ENCODE measurements at places on chromosomes 3 and 15.

DNA sequence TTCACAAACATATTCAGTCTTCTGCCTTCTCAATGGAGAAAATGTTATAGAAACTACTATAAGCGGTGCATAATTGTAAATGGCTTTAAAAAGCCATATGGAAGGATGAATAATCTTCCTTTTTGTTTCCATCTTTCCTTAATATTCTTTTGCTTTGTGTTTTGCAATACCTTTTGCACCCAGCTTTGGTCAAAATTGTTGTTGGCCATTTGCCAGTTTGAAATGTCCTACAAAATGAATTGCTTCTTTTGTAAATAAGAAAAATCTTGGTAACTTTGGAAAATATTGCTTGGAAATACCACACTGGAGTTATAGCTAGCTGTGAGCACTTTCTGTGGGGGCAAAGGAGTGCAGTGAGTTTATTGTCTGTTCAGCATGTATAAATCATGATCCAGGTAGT is 93.5 kb upstream of the NR2F2 start:
- no peak for DNase-seq

DNA sequence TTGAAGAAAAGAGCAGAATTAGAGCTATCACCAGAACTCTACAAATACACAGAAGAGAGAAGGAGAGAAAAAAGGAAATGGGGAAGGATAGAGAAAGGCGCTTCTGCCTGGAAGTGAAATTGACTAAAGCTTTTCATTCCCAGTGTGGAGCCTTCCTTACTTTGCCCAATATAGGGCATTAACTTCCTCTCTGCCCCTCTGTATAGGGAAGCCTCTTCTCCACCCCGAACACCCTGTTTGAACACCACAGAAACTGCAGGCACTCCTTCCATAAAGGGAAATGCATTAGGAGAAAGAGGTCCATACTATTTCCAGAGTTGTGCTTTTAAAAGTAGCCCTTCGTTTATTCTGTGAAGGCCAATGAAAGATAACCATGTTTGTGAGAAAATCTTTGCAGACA is 248.5 kb downstream of the RAP2B start:
- DNase-seq: no peak

DNA sequence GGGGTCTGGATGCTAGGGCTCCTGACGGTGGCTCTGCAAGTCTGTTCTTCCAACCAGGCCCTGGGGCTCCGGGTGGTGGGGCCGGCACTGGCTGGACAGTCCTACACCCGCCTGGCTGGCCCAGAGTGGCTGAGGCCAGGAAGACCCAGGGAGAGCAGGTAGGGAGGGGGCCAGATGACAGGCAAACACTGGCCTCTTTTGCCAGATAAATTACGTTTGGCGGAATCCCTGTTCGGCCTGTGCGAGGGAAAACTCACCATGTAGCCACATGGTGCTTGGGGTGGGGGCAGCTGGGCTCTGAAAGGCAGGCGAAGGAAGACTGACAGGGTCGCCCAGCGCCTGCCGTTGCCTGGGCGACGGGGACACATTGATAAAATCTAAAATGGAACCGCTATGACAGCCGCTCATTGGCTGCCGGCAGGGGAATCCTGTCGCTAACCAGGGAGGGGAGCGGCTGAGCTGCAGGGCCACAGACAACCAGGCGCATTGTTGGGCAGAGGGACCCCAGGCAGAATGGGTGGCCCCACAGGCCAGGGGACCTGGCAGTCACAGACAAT is 30.4 kb downstream of the IQSEC1 start:
- DNase-seq: no peak

- DNase-seq: no peak
Observed at GRCh38 chr15:29689287-29689986, 132.8 kb downstream of the TJP1 start.

GRCh38 chr3:10205451-10206165 is 40.9 kb downstream of the IRAK2 start:
- no peak for DNase-seq

GRCh38 chr3:126110431-126111125 is 26.7 kb upstream of the SLC41A3 start:
- DNase-seq: no peak

DNA sequence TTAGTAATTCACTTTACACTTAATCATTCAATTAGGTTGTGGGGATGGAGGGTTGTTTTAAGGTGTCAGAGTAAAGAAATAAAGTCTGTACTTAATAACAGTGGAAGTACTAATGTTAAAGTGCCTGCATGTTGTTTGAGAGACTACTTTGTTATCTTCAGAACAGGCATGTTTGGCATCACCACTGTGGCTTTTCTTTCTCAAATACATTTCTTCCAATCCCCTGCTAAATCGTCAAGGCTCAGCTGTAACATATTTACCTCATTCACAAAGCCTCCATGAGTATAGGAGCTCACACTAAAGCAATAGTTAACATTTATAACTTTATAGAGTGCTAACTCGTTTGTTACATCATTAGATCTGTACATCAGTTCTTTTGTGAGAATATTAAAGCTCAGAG is 2.6 kb downstream of the TIMMDC1 start:
- DNase-seq: no peak

DNA sequence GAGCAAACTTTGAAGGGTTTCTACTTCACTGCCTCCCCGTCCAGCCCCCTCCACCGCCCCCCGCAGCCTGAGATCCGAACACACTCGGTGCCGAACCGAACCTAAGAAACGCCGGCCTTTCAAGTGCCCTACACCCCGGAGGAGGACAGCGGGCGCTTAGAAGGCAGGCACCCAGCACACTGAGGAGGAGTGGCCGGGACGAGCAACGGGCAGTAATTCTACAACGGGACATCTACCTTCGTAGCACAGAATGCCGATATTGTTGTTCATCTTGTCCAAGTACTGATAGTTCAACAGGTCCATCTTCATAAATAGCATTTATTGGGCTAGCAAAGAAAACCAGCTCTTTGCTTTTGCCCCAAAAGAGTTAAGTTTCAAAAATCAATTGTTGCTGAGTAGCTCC is 513 bp downstream of the VGLL4 start:
- DNase-seq: no peak

DNA sequence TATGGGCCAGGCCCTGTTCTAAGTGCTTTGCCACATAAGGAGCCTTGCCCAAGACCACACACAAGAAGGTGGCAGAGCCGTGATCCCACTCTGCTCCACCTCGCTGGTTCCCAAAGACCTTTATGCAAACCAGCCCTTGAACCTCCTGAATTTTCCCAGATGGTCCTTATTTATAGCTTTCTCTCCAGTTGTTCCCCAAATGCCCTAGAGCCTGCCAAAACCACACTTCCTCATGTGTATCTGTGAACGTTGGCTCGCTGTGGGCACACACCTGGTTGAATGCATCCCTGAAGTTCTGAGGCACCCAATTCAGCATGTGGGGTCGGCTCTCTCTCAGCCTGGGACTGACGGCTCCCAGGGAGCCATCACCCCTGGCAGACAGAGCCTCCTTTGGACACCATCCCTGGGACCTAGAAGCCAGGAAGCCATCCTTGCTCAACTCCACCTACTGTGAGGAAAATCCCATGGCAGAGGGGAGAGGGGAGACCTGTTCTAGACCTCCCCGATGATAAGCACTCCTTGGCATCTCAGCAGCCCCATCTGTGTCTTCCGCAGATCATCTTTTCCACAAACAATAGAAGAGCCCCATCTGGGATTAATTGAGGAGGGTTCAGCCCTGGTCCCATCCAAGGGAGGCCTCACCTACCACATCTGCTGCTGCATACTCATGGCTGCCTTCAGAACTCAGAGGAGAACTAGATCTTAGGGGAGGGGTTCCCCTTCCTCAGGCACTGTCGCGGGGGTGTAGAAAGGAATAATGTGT is 42.3 kb upstream of the LIMD1 start:
- DNase-seq: no peak

DNA sequence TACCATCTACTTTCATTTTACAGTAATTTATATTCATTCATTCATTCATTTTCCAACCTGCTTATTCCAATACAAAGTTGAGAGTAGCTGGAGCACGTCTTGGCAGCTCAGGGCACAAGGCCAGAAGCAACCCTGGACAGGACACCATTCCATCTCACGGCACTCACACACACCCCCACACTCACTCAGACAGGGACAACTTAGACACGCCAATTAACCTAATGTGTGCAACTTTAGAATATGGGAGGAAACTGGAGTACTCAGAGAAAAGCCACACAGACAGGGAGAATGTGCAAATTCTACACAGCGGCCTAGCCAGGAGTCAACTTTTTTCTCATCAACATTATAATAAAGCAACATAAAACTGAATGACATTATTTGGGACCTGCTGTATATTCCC is 46.7 kb downstream of the IGF2BP2 start:
- no peak for DNase-seq

- DNase-seq: peak; percentile 43
Observed at GRCh38 chr15:91099995-91100813, at the start of gene SV2B. TSS of gene SV2B (plus strand) at chr15:91100257. CDS start at chr15:91226264, 126,007 bp downstream.

DNA sequence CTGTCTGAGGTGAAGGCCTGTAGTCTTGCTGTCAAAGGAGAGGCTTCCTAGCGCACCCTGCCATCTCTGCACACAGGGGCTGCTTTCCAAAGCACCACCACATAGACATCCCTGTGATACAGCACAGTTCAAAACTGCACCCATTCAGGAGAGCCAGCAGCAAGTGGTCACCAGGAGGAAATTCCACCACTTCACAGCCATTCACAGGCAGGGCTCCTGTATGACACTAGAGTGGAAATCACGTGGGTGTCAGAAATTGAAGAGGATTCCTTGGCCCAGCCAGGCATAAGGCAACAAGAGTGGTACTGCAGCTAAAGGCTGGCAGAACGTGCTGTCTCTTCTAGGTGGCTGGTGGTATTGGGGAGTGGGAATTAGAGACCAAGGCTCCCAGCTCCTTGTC is 102.8 kb downstream of the RFTN1 start:
- DNase-seq: no peak

DNA sequence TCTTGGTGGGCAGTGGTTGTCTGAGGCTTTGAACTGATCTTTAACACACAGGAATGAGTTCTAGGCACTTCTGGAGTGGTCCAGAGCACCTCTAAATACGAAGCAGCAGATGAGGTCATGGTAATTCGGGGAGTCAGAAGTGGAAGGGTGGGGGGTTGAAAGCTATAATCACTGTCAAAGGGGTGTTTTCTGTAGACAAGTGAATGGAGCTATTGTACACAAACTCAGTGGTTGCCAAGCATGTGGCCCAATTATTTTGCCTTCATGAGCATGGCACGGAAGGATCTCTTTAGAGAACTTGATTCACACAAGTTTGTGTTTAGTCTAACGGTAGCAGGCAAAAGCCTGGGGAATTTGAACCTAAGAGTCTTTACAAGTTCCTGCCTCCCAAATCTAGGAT is 6.3 kb downstream of the FRMD5 start:
- DNase-seq: no peak

DNA sequence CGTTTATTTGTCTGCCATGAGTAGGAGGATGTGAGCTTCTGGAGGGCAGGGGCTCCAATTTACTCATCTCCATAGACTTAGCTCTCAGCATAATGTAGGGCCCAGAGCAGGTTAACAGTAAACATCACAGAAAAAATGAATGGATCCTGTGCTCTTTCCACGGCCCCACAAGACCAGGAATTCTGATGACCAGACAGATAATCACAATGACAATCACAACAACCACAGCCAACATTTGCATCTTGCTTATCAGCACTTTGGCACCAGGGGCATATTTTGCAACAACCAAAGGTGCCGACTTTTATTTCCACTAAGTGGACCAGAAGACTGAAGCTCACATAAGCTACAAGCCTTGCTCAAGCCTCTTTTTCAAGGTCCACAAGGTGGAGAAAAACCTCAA is 68.9 kb upstream of the ANKRD34C start:
- no peak for DNase-seq

DNA sequence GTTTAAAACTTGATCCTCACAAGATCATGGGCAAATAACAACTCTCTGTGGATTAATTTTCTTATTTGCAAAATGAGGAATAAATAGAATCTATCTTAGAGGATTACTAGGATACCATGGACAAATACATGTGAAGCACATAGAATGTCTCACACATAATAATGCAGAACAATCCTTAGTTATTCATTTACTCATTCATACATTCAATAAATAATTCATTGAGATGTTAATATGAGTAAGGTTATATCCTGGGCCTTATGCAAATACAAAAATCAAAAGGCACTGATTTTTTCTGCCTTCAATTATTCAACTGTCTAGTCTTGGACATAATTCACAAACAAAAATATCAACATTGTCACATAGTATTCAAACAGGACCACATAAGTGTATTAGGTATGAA is 654.1 kb downstream of the MECOM start:
- no peak for DNase-seq

DNA sequence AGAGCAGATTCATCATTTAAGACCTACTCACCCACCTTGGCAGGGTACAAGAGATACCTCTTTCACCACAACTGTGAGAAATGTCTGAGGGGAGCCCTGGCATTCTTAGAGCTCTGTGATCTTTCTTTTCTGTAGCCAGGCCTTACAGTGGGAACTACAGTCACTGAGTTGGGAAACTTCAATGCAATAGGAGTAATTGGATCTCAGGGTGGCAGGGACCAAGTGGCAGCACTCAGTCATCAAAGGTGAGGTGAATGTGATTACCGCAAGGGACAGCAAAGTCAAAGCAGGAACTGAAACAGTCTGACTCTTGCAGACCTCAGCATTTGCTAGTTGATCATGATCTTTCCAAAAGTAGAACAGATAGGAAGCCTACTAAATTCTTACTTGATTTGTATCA is 7.2 kb upstream of the MCF2L2 start:
- no peak for DNase-seq

- no peak for DNase-seq
Observed at GRCh38 chr3:42605546-42606173, 5.2 kb downstream of the NKTR start.

DNA sequence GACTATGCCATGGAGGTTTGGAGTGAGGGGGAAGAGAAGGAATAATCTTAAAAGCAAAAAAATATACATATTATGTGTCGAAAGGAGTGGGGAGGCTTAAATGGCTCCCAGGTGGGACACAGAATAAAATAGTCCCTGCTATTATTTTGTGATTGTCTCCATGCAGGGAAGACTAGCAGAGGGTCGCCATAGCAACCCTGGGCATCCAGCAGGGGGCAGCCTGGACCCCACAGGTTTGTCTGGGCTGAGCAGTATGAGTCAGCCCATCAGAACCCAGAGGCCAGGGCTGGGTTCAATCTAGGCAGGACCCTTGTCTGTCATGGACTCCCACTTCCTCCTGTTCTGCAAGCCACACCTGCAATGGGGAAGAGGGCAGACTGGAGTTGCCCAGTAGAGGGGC is 17.6 kb upstream of the LINGO1 start:
- no peak for DNase-seq

DNA sequence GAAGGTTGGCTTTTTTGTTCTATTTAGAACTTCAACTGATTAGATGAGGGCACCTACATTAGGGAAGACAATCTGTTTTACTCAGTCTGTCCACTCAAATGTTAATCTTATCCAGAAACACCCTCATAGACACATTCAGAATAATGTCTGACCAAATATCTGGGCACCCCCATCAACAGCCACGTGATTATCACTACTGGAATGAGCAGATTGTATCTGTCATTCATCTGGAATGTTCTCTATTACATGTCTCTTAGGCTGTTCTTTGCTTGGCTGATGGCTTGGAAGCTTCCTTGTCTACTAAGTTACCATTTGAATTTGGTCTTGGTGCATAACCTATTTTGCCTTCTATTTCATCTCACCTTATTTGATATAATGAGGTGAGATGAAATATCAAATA is 15.7 kb upstream of the LRRC58 start:
- DNase-seq: no peak

All from activated T-helper 2 cell treated with anti-CD3 and anti-CD28 coated beads, Interferon-gamma antibody, Interleukin-2, Interleukin-4, amounts not matched to agents 10 μg/mL and 5 μg/mL and 100 μg/mL, durations not matched to agents 14 hours and 24 hours and 36 hours (primary cell).